Activated T-cell treated with anti-CD3 and anti-CD28 coated beads for 1 hour (primary cell): ENCODE measurements at places on chromosomes 2 and 18.

DNA sequence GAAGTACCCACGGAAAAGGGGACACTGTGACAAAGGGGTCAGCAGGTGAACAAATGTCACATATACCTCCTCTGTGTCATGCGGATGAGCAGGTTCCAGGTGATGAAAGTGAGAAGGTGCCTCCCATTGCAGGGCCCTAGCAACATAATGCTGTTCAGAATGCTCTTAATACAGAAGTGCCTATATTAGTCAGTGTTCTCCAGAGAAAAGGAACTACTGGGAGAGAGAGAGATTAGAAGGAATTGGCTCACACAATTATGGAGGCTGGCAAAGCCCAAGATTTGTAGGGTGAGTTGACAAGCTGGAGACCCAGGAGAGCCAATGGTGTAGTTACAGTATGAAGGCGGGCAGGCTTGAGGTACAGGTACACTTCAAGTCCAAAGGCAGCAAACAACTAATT, 98.1 kb upstream of the CDC42EP3 start:
- DNase-seq, result no peak

DNA sequence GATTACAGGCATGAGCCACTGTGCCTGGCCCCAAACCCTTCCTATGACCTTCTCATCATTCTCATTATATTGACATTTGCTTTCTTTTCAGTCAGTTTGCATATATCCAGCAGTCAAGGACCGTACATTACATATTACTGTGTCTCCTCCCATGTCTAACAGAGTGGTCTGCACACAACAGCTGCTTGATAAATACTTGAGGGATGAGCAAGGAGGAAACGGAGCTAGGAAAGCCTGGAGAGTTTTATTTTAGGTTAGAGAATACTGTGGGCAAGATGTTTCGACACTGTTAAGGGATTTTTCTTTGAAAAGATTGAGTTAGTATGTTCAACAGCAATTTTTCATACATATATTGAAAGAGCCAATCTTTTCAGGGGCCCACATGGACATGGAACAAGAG, 76.2 kb upstream of the CHRNA1 start:
- no peak for DNase-seq

DNA sequence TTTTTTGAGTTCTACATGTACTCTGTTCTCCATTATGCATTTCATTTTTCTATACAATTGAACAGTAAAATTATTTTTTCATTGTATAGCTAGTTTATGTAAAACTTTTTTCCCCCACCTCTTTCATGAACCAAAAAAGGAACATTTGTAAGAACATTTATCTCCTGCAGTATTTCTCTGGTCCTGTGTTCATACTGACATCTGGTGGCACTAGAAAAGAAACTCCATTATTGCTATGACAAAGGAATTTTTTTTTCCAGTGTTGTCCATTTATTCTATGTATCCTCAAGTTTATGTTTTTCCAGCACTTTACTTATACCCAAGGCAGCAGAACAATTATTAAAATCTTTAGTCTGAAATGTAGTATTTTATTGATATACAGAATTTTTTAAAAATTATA, 27.4 kb upstream of the CHAC2 start:
- DNase-seq, result no peak

GRCh38 chr18:40447820-40448219, 1507.2 kb upstream of the PIK3C3 start:
- no peak for DNase-seq

- no peak for DNase-seq
Measured at GRCh38 chr18:26992926-26993325, 127.4 kb upstream of the AQP4 start.

- DNase-seq, result no peak
Measured at GRCh38 chr18:24011123-24011917, 3.2 kb upstream of the TTC39C start.

- DNase-seq, result no peak
Measured at GRCh38 chr18:36321658-36322407, 24.3 kb downstream of the FHOD3 start.

DNA sequence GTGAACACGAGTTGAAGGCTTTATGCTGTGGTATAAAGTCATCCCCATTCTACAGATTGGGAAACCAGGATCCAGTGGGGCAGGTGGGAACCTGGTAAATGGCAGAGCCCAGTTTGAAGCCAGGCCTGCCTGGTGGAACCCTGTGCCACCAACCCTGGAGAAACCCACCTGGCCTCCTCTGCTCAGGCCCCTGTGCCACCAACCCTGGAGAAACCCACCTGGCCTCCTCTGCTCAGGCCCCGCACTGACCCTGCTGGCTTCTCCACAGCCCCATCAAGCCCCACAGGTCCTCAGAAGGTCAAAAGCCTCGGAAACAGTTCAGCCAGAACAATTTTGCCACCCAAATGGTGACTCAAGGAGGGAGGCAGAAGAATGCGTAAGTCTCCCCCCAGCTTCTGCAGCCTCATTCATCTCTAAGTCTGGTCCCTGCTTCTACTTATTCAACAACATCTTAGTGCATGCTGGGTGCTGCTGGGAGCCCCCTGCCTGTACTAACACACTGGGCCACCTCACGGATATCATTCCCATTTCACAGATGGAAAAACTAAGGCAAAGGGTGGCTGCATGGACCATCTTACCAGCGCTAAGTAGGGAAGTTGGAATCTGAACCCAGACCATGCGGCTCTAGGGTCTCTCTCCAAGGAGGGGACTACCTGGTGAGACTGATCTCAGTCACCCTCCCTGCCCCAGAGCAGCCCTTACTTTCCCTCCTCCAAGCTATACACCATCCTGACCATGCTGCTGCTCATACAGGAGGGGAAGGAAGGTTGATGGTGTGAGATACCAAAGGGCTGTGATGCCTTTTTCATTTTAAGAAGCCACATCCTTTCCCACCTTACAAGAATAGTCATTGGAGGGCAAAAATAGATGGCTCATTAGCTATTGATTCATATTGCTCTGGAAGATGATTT, 93.7 kb upstream of the ID2 start:
- no peak for DNase-seq

GRCh38 chr2:128304330-128304714, 14.3 kb downstream of the HS6ST1 start:
- no peak for DNase-seq

DNA sequence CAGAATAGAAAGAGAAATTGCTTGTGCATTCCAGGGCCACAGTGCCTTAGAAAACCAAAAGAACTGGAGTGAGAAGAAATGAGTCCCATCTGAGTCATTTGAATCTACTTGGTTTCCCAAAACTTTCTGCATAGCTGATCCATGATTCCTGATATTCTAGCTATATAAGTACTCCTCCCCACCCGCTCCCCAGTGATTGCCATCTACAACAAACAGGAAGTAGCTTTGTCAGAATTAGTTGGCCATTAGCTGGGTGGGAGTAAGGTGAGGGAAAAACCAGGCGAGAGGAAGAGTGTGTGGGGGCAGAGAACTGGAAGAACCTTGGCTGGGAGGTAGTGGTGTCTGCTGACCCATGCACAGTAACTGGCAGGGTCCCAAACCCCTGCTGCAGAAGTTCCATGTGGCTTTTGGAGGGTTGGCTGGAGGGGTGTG, 122.1 kb downstream of the ACAA2 start:
- DNase-seq, result no peak

DNA sequence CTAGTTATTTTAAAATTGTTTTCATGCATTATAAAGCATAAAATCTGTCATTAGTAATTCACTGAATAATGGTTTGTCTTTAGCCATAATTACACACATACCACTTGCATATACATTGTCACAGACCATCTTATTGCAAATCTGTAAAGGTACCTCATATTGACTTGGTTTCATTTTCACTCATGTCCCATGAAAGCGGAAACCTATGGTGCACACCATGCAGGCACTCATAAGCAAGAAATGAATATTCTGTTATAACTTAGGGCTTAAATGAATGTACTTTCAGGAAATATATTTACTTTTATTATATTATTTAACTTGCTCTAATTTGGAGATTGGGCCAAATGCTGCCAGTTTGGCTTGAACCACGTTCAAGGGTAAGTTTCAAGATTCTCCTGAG, 29.2 kb upstream of the STK17B start:
- no peak for DNase-seq

- no peak for DNase-seq
Measured at GRCh38 chr2:239208465-239209180, 192.2 kb downstream of the HDAC4 start.

- DNase-seq, result no peak
Measured at GRCh38 chr2:121804997-121805765, 49.7 kb downstream of the TSN start.

- DNase-seq, result no peak
Measured at GRCh38 chr2:128250229-128251025, 68.2 kb downstream of the HS6ST1 start.

DNA sequence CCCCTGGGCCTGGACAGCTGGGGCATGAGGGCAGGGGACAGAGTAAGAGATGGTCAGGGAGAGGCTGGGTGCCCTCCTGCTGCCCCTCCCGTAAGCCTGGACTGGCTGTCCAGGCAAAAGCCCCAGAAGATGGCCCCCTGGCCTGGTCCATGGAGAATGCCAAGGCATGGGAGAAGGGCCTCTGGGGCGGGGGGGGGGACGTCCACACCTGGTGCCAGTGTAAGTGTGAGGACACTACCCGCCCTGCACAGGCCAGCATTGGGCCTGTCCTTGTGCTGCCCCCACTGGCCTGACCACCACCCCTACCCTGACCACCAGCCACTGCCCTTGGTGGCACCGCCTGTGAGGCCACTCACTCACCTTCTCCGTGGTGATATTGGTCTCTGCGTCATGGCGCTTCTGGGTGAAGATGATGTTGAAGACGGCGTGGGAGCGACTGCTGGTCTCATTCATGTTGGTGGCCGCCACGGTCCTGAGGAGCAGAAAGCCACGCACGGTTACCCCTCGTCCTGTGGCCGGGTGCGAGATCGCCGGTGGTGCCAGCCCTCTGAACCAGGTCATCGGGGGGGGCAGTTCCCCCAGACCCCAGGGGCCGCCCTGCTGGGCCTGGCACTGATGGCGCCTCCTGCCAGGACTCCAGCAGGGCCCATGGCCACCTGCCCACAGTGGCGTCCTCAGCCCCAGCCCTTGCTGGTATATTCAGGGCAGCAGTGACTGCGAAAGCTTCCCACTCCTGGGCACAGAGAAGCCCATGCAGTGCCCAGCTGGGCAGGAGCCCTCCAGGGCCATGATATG, 35.2 kb downstream of the KIF1A start:
- DNase-seq, result no peak

- DNase-seq, result no peak
Measured at GRCh38 chr2:101733257-101733993, 35.9 kb downstream of the MAP4K4 start.

DNA sequence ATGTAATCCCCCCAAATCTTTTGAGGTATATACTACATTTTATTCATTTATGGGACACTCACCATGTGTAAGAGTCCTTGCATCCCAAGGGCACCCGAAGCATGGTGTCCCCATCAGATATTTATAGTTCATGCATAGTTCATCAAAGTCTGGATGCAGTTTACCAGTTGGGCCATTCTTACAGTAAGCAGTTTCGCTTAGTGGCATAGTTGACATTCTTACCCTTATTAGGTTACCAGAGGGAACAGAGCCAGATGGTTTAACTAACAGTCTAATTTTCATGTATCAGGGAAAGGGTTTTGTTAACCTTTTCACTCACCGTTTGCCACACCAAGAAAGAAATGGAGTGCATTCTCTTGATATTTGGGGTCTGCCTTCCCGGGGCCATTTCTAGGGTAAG, 7.1 kb downstream of the ZNF407 start:
- DNase-seq, result no peak

- no peak for DNase-seq
Measured at GRCh38 chr2:136809998-136810397, 44.7 kb downstream of the THSD7B start.

DNA sequence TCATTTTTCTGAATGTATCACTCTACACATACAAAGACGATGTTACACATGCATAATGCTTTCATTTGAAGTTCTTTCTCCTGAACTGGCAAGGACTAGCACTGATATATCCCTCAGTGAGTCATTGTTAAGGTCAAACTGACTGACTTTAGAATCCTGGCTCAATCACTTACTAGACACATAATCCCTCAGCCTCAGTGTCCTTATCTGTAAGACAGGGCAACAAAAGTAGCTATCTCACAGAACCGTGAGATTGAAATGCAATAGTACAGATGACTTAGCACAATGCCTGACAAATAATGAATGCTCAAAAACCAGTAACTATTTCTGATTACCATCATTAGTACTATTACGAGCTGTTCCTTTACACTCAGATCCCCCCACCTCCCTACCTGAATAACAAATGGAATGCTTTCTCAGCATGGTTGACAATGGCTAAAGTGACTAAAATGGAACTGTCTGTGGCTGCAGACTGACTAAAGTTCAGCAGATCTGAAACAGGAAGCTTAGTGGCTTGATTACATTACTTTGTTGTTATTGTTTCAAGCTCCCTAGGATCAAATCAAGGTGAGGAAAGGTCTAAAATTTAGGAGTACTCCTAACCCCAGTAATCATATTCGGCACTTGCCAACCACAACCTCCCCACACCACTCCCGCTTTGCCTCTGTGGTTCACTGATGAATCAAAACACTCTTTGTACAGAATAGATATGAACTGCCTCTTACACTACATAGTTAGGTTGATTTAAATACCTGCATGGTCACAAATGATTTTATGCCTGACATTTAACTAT, 35.8 kb upstream of the CACNB4 start:
- no peak for DNase-seq

DNA sequence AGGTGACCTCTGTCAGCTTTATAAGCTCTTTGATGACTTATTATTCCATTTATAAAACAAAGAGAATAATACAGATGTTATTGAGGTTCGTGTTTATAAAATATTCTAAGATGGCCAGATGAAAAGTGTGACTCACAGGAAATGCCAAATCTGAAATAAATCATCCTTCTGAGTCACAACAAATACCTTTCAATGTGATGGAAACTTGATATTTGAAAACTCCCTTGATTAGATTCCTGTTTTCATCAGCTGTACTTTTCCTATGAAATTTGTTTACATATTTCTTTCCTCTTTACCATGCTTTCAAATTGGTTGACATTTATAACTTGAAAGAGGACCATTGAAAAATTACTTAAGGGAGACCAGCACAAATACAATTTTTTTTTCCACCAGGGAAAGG, 30.6 kb upstream of the PPP1R1C start:
- DNase-seq, result no peak

- DNase-seq, result no peak
Measured at GRCh38 chr2:159124931-159125467, 156.6 kb downstream of the TANC1 start.

DNA sequence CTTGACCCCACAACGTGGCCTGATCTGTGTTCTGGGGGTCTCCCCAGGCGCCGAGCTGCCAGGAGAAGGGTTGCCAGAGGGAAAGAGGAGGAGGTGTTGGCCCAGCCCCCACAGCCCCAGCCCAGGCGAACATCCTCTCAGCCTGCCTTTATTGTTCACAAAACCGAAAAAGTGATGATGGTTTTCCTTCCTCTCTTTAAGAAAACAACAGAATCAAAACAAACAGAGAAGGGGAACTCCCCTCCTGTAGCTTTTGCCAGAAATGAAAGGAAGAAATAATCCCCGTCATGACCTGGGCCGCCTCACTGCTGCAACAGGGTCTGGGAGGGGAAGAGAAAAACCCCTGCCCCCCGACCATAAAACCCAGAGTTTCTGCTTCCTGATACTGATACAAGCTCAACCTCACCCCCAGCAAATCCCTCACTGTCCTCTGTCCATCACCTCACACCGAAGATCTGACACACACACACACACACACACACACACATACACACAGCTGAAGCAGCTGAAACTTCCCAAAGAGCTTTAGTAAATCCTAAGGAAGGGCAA, 52.0 kb downstream of the ZFP36L2 start:
- peak; percentile 56 for DNase-seq

GRCh38 chr2:172736424-172737174, 954 bp downstream of the RAPGEF4 start:
- no peak for DNase-seq

- DNase-seq, result no peak
Measured at GRCh38 chr2:159551806-159552205, 64.5 kb downstream of the BAZ2B start.
